ENCODE measurements at places on chromosomes 2 and 18.

DNA sequence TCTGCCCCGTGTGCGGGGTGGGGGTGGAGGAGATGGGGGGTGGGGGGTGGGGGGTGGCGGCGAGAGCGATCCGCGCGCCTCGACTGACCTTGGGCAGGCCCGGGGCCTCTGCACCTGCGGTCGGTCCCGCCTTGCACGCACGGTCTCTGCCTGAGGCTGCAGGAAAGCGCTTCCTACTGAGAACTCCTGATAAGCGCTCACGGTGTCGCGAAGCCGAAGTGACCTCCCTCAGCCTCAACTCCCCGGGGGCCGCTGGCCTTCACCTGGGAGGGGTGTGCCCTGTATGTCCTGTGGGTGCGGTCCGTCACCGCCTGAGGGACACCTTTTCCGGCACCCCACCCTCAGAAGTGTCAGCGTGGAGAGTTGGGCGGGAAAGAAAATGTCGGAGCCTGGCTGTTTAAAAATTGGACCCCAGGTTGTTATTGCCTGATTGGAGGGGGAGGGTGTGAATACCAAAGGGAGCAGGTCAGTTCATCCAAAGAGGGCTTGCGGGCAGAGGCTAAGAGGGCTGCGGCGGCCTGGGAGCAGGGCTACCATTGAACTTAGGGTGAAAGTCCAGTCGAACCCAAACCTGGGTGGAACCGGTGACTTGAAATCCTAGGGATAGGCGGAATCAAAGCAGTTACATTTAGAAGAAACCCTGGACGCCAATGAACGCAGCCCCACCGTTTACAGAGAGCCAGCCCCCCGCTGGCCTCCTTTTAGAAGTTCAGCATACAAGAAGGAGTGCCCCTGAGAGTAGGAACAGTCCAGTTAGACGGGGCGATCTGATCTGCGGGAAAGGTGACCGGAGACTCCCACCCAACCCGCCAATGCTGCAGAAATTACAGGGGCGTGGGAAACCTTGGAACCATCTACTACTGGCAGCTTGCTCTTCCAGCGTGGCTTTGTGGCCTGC is 1.2 kb downstream of the MAL start:
- DNase-seq = no peak

DNA sequence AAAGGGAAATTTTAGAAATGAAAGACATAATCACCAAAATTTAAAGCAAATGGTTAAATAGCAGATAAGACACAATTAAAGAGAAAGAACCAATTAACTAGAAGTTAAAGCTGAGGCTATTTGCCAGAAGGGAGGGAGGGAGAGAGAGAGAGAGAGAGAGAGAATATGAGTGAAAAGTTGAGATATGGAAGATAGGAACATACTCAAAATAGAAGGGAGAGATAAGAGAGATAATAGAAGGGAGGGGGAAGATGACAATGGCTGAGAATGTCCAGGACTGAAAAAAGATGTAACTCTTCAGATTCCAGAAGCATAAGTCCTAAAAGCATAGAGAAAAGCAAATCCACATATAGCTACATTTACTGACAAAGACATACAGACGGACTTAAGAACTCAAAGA is 17.1 kb upstream of the AAK1 start:
- no peak for DNase-seq

GRCh38 chr2:19312949-19313348 is 45.5 kb downstream of the OSR1 start:
- no peak for DNase-seq

DNA sequence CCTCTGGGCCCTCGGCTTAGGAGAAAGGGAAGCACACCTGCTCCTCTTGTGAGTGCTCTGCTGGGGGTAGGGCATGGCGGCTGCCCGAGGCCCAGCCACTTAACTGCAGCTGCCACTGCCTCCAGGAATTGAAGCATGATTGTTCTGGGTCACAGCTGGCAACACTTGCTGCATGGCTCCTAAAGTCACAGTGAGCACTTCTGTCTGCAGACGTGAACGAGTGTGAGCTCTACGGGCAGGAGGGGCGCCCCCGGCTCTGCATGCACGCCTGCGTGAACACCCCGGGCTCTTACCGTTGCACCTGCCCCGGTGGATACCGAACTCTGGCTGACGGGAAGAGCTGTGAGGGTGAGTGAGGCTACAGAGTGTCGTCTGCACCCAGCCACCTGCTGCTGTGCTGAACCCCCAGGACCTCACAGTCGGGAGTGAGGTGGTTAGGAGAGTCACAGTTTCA is 44.4 kb downstream of the FBLN7 start:
- no peak for DNase-seq

DNA sequence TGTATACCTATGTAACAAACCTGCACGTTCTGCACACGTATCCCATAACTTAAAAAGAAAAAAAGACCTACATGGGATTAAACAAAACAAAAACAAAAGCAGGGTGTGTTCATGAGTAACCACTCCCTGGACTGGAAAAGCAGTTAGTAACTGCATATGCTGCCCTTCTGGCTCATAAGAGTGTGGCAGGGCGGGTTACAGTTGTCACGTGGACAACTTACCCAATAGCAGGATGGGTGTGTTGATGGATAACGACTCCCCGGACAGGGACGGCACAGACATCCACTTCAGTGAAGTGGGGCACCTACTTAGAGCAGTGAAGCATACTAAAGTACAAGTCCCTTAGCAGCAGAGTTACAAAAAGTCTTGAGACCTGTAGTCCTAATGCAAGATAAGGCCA is 136.7 kb downstream of the CCBE1 start:
- DNase-seq = no peak

DNA sequence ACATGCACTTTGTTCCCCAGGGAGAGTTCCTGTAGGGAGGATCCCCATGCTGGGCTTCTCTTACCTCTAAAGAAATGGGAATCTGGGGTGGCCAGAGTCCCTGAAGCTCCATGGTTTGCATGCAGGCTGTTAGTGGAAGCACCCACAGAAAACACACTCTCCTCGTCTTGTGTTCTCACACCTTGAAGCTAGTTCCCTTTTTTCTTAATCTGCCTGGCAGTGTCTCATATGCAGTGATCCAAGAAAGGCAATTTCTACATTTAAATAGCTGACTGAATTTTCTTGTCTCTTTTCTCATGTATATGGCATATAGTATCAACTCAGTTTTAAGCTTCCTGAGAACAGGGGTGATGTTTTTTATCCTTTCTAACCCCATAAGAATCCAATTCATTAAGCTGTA is 65.0 kb downstream of the LINC00305 start:
- DNase-seq = no peak

DNA sequence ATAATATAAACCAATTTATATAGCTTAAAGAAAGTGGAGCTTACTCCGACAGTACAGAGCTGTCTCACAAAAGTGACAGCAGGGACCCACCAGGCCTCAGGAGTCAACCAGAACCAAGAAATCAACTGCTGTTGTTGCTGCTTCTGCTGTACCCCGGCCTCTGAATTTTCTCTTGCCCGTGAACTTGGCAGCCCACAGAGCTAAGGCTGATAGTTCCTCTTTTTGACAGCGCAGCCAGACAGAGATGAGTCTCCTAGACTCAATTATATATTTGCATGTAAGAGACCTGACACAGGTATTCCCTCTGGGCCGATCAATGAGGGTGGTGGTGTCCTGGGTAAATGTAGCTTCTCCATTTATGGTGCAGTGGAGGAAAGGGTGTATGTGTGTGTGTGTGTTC is 109.4 kb downstream of the KCTD1 start:
- no peak for DNase-seq

DNA sequence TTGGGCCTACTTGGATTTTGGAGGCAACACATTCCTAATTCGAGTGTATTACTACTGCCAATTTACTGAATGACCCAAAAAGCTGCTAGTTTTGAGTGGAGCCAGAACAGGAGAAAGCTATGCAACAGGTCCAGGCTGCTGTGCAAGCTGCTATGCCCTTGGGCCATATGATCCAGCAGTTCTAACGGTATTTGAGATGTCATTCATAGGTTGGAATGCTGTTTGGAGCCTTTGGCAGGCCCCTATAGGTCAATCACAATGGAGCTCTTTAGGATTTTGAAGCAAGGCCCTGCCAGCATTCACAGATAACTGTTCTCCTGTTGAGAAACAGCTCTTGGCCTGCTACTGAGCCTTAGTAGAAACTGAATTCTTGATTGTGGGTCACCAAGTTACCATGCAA is 368.7 kb downstream of the CDH19 start:
- no peak for DNase-seq

DNA sequence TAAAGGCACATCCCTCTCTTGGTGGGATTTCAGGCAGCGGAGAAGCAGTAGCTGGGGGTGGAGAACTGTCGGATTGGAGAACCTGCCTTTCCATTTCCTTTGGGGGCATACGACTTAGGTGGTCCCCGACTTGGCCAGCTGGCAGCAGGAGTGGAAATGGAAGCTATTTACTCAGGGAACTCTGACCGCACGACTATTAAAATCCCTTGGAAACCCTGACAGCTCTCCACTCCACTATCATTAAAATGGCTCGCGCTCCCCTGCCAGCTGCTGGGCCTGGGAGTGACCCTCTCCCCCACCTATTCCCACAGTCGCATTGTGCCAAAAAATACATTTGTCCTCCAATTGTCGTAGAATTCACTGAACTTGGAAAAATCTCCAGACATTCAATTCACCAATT is 77.7 kb upstream of the APCDD1 start:
- no peak for DNase-seq

GRCh38 chr2:10912796-10913455 is 1.2 kb downstream of the KCNF1 start:
- DNase-seq = no peak

DNA sequence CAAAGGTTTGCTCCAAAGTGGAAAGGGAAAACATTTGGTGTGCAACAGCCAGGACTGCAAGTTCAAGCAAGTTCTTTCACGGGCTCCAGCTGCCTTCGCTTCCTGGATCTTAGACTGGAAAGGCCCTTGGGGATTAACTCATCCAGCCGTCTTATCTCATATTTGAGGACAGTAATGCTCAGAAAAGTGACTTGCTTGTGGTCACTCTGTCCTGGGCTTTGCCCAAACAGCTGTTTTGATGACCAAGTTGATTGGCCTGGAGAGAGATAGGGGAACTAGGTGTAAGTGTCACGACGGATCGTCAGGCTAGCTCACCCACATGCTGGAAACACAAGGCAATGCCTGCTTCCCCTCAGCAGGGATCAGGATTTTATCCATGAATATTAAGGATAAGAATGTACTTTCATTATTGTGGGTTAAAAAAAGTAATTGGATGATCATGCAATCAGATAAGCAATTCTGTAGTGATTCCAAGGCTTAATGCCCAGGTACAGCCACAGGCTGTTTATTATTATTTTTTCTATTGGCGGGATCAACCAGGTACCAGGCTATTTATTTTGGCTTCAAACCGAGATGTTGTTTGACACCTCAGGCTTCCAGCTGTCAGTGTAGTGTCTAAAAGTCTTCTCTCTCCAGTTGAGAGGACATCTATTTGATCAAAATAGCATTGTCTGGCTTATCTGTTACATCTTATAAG is 162.5 kb upstream of the EPAS1 start:
- no peak for DNase-seq

- DNase-seq = no peak
Measured at GRCh38 chr2:54556621-54557121, 100.5 kb downstream of the SPTBN1 start.

- no peak for DNase-seq
Measured at GRCh38 chr2:238320648-238321281, 447 bp downstream of the TRAF3IP1 start.

Data from stimulated activated CD8-positive, alpha-beta memory T cell treated with anti-CD3 and anti-CD28 coated beads, Interleukin-12 subunit alpha, Interleukin-12 subunit beta, amount 100 ng/mL, for 1 hour (primary cell).